Progenitor cell of endocrine pancreas (in vitro differentiated cells): ENCODE measurements at places on chromosomes 6 and 20.

- no peak for DNase-seq
Observed at GRCh38 chr6:7532821-7533220, 8.7 kb upstream of the DSP start.

DNA sequence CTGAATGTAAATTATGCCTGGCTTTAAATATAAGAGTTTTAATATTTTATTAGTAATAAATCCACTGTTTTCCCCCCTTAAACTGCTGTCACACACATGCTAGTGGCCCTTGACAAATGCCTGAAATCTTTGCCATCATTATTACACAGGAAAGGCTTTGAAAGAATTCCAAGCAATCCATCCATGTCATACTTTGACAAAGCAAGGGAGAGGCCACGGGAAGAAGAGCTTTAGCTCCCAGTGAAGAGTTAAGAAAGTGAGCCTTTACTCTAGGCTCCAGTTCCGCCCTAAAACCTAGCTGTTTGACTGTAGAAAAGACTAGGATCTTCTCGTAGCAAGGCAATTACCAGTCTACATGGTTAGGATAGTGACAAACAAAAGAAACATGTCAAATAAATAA lies 147.9 kb downstream of the GMDS start:
- DNase-seq: no peak

DNA sequence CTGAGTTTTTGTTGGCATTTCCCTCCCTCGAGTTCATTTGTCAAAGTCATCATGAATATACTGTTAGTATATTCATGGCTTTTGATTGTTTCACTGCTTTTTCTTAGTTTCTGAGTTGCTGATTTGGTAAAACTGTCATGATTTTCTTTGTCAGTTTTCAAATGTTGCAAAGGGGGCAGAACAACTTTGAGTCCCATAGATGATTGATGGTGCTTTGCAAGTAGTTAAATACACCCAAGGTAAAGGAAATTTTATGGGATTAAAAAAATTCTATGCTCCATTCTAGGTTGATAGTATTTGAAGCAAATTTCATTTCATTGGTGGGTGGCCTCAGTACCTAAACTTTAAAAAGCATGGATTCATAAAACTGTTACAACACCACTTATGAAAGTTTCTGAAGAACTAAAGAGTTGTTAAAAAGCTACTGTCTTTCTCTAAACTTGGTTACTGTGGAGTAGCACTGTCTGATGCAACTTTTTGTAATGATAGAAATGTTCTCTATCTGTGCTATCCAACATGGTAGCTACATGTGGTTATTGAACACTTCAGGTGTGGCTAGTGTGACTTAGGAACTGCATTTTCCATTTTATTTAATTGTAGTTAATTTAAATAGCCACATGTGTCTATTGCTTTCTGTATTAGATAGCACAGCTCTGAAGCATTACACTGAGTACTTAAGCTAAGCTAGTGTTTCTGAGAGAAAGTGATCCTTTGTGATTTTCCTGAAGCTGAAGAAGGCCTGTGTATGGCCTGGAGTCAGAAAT lies 153.6 kb downstream of the ZFAND3 start:
- no peak for DNase-seq

DNA sequence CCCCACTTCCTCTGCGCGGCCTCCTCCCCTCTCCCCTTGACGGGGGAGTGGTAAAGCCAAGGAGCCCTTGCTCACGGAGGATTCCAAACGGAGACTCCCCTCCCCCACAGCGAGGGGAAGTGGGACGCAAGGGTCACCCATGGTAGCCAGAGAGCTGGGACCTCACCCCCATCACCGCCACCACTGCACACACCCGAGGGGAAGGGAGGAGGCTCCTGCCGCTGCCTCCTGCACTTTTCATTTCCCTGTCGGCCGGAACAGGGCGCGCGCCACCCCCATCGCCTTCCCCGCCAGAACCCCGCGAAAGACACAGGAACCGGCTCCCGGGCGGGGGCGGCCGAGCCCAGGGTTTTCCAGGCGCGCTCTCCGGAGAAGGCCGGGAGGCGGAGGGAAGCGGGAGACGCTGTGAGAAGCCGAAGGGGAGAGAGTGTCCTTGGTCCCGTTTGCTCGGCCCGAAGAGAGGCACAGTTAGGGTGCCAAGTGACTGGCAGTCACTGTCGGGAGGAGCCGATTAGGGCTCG lies 789 bp downstream of the CCND3 start:
- DNase-seq: peak; percentile 21

DNA sequence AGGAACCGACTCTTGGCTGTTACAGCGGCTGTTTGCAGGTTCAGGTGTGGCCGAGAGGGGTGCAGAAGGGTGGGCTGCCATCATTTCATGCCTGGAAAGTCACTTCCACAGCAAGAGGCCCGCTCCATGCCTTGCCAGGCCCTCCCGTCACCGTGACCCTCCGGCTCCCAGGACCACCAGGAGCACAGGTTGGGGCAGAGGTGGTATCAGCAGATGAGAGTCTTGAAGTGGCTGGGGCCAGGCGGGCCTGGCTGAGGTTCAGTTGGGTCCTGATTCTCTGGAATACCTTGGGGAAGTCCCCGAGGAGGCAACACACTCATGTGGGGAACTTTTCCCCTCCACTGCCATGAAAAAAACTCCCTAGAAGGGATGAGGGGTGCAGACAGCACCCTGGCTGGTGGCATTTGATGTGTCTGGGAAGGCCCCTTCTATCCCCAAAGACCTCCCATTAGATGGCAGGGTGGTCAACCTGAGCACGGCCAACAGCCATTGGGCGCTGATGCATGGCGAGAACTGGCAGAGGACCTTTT lies 34.2 kb upstream of the IRF4 start:
- no peak for DNase-seq

DNA sequence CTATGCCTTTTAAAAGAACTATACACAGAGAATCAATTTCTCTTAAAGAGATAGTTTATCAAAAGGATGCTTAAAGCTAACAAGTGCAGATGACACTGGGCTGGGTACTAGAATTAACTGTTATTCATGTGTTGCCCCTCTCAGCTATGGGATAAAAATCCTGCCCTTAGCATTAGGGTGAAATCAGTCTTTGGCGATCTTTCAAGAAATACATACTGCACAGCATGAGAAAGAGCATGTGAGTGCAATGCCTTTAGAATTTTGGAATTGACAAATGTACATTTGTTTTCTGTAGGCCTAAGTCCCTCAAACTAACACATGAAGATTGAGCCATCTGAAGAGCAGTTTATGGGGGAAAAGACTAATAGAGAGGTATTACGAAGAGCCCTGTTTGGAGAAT lies 115.4 kb downstream of the ZFP64 start:
- no peak for DNase-seq
